ENCODE measurements at places on chromosomes 7 and 10.

GRCh38 chr7:118836933-118837332 lies 612.4 kb downstream of the ANKRD7 start:
- no peak for DNase-seq

GRCh38 chr10:67785098-67785497 lies 52.9 kb downstream of the DNAJC12 start:
- DNase-seq: no peak

- no peak for DNase-seq
Measured at GRCh38 chr10:47456794-47457527, 27.0 kb downstream of the ANXA8 start.

DNA sequence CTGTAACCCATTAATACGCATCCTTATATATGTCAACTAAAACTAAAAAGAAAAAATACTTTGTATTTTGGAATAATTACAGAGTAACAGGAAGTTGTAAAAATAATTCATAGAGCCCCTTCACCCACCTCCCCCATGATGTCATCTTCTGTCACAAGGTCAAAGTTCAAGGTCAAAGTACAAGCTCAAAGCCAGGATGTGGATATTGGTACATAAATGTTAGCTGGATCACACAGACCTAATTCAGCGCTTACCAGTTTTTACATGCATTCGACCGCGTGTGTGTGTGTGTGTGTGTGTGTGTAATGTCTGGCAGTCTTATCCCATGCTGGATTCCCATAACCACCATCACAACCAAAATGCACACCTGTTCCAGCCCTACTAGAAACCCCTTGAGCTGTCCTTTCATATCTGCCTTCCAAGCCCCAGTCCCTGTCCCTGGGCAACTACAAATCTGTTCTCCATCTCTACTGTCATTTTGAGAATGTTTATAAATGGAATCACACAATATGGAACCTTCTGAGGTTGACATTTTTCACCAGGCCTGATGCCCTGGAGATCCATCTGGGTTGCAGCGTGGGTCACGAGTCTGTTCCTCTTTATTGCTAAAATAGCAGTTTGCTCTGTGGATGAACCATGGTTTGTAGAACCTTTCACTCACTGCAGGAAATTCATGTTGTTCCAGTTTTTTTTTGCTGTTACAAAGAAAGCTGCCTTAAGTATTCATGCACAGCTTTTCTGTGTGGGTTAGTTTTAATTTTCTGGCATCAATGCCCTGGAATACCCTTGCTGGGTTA lies 153.6 kb upstream of the PITRM1 start:
- DNase-seq: no peak

DNA sequence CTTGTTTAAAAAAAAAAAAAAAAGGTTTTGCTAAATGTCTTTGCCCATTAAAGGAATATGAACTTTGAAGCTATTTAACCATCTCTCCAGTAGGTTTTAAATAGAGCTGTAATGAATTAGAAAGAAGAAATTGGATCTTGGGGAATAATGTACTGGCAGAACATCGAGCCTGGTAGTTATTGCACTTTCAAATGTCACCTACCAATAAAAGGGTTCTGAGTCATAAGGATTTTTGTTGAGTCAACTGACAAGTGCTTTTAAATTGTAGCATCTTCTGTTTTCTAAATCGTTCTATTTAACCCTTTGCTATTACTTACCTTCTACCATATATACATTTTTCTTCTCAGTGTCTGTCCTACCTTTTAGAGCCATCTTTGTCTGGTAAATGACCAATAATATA lies 10.7 kb downstream of the CUTC start:
- no peak for DNase-seq

- no peak for DNase-seq
Measured at GRCh38 chr10:83542774-83543411, 596.4 kb upstream of the GHITM start.

GRCh38 chr10:31926765-31927564 lies 1.7 kb downstream of the ARHGAP12 start:
- DNase-seq: no peak

DNA sequence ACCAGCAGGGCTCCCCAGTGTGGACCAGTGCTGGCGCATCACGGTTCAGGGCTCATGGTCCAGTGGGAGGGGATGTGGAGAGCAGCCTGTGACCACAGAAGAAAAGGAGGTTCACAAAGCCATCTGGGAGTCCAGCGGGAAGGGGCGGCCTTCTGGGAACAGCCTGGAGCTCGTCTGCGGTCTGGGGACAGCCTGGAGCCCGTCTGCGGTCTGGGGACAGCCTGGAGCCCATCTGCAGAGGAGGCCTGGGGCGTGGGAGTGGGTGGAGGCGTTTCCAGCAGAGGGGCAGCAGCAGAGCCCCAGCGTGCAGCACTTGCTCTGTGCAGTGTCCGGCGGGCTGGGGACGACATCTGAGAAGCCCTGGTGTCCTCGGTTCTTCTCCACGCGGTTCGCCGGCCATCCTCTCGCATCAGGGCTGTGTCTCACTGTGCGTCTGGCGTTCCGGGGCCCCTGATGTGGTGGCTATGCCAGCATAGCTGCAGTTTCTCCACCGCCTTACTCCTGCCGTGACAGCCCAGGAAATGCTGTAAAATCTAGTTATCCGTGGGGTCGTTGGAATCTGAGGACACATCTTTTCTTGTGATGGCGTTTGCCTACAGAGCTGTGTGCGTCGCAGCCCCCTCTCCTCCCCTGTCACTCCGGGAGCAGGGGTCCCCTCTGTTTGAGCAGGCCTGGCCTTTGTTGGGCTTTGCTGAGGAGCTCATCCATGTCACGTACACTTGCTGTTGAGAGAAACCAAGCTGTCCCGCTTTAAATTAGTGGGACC lies 104.6 kb downstream of the INPP5A start:
- peak; percentile 25 for DNase-seq

DNA sequence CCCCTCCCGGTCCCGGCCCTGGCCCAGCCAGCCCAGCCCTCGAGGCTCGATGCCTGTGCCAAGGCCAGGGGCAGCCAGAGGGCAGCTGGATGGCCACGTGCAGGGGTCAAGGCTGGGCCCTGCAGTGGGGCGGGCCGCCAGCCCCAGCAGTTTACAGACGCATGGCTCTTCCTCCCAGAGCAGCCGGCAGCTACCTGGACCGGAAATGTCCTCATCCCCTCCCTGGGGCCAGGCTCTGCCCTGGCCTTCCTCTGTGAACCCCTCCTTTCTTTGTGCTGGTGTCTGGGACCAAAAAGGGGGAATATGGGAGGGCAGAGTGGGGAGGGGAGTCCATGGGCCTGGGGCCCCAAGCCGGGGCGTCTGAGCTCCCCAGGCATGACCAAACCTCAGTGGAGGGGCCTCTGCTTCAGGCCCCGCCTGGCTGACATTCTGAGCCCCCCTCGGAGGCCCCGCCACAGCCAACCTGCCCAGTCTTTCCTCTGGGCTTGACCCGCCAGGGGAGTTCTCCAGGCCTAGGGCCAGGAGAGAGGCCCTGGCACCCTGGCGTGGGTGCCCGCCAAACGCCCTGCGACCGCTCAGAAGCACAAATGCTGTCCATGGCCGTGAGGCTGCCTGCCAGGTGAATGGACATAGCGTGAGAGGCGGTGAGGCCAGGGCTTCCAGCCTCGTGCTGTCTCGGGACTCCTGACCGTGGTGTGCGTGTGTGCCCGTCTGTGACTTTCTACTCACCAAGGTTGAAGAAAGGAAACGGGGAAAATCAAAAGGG lies 24.7 kb upstream of the AMZ1 start:
- no peak for DNase-seq

DNA sequence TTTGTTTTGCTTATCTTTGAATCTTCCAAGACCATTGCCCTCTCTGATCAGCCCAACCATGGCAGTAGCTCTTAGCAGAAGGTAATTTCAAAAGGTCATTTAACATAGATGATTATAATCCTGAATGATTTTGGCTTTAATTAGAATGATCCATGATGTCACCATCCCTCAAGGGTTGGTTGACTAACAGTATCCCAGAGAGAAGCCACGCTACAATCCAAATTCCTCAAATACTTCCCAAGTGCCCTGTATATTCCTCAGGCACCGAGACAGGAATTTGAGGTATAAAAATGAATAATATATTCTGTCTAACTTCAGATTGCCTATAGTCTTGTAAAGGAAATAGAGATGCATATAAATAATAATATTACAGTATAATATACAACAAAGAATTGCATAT lies 42.1 kb upstream of the TMEM196 start:
- DNase-seq: no peak

- no peak for DNase-seq
Measured at GRCh38 chr10:119231654-119232053, 24.3 kb downstream of the GRK5 start.

DNA sequence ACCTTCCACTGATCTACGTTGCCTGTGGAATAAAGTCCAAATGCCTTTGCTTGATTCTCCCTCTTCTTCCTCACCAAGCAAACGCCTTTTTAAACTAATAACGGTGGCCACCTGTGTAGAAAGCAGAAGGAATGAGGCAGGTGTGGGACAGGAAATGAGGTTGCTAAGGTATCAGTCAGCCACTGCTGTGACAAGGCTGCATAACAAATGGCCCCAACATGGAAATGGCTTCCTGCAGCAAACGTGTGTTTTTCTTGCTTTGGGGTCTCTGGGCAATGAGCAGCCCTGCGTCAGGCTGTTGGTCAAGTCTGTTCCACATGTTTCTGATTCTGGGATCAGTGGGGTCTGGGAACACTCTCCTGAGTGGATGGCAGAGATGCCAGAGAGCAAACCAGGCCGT lies 56.0 kb upstream of the EN2 start:
- DNase-seq: no peak

Measured in breast epithelium (tissue), 4 donors.